CD8-positive, alpha-beta T cell (primary cell): ENCODE measurements at places on chromosomes 3 and 15. TPM values are rescaled to one million over a fixed set of nuclear protein-coding genes. Genes with fewer than 3 reads are reported as not detected.

Gene BCHE
- total RNA-seq = not detected

- no peak for DNase-seq
Observed at GRCh38 chr3:46900007-46900292, 22.4 kb downstream of the PTH1R start.

DNA sequence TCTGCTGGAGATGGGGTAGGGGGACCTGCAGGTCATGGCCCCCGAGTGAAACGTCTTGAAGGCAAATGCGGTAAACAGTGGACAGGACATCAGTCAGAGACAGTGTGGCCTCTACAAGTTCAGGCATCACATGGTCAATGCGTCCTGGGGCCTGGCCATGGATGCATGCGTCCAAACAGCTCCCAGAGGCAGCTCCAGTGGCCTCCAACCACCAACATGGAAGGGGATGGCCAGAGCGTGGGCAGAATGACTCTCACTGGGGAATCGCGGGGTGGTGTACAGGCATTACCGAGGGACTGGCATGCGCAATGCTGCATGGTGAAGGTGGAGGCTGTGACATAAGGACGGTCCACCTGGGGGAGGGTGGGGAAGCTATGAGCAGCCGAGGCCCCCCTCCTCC is 35.6 kb upstream of the IQSEC1 start:
- no peak for DNase-seq

DNA sequence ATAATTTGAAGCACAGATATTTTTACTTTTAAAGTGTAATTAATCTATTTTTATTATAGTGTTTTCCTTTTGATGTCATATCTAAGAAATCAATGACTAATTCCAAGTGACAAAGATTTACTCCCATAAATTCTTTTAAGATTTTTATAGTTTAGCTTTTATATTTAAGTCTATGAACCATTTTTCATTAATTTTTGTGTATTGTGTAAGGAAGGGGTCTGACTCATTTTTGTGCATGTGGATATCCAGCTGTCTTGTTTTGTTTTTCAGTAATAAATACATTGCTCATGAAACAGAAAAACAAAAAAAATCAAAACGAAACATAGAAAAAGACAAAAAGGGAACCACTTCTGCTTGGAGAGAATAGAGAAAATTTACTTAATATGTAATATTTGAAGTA is 145.1 kb downstream of the EPHA6 start:
- no peak for DNase-seq

DNA sequence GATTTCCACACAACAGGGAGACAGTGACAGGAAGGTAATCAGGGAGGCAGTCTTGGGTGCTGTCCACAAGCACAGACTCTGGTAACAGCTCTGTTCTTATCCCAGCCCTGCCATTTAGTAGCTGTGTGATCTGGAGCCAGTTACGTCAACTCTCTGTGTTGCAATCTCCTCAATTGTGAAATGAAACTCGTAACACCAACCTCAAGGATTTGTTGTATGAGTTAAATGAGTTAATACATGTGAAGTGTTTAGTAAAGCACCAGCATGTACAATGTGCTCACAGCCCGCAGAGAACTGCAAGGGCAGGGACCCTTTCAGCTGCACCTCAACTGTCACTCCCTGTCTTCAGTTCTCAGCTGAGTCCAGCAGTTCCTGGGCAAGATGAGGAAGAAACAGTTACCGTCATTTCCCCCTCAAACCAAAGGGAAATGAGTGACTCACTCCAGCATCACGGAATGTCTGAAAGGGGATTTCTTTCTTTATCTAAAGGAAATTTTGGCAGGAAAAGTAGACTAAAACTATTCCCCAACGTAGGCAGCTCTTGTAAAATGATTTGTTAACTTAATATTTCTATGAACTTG is 39.9 kb upstream of the MB21D2 start:
- no peak for DNase-seq

DNA sequence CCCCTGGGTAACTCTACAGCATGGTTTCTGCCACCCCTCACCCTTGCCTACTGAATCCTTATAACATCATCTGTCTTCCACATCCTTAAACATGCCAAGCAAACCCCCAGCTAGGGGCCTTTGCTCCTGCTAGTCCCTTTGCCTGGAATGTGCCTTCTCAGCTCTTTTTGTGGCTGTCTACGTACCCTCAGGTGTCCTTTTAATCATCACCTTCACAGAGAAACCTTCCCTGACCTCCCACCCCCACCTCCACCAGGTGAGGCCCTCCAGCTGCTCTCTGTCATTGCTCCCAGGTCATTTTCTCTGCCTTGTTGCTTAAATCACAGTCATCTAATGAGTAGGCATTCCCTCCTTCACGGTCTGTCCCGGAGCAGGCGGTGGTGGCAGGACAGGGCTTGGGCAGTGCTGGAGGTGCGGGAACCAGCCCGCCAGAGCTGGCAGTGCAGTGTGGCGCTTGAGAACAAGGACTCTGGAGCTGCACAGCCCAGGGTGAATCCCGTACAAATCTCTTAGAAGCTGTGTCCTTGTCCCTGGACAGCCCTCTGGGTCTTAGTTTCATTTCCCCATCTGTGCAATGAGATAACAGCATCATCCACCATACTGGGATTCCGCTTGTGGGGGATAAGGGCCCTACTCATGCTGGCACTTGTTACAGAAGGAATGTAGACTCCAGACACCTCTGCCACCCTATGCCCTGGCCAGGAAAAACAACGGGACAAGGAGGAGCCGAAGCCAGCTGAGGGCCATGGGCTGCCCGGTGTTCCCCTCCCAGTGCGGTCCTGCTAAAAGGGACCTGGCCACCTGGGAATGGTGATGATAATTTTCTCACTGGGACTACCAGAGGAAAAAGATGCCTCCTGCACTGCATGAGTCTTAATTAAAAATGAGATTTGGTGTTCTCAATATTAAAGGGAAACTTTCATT is 52.1 kb upstream of the IQSEC1 start:
- DNase-seq = no peak

DNA sequence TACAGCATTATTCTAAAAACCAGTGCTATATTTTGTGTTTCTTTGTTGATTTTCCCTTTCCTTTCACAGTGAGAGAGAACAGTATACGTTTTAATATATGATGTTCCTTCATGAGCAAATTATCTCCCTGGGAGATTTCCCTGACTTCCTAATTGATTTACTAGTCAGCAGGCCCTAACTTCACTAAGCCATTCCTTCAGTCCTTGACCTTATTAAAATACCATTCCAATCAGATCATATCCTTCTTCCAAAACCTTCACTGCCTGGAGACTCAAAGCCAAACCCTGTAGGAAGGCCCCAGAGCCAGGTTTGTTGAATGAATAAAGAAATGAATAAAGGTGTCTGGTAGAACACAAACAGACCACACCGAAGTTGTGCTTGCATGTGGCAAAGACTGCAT is 43.8 kb upstream of the ARHGEF3 start:
- DNase-seq = no peak

DNA sequence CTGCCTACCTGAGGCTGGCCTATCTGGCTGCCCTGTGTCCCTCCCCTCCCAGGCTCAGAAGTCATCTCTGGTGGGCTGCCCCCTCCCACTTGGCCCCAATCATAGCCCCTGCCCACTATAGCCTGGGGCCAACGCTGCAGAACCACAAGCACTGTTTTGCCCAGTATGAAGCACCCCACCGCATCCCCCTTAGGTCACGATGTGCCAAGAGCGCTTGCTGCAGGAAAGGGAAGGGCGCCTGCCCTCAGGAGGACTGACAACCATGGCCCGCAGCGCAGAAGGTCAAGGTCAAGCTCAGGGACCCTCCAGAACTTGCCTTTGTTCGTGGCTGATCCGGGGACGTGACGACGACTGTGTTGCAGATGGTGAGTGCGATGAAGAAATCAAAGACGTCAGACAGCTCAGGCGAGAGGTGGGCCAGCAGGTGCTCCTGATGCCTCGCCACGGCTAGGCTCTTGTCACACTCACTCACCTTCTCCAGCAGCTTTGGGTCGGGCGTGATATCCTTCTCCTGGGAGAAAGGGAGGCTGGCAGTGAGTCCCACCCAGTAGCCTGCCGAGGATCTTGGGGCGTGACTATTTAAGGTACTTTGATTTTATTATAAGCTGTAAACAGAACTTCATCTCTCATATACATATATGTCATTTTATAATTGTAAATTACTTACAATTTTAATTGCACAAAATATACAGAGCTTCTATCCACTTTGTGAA is 146.6 kb downstream of the ATP10A start:
- DNase-seq = no peak

DNA sequence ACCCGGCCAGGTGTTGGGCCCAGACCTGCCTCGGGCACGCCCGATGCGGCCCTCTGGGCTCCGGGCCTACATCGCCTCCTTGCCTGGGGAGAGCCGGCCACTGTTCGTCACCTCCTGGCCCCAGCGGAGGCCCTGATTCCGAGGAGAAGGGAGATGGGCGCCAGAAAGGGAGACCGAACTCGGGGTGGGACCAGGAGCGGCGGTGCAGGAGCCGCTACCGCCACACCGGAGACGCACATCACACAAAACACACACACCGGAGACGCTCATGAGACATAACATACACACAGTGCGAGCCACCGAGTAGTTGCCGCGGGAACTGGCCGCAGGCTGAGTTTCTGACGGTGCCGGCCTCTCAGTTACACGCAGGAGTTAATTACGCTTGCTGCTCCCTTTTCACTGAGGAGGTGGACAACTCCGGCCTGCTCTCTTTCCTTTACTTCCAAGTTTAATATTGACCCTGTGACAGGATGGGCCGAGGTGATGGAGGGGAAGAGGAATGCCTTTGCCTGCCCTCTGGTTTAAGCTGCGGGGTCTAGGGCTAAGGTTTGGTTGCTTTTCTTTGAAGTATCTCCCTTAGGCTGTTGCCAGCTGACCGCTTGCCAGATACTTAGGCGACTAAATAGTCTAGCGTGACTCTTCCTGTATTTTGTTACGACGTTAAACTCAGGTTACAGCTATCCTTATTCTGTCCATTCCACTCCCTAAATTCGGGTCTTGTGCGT is 570 bp downstream of the PCNP start:
- DNase-seq = peak; percentile 55

- DNase-seq = no peak
Observed at GRCh38 chr3:101809178-101810021, 30.4 kb downstream of the NXPE3 start.

DNA sequence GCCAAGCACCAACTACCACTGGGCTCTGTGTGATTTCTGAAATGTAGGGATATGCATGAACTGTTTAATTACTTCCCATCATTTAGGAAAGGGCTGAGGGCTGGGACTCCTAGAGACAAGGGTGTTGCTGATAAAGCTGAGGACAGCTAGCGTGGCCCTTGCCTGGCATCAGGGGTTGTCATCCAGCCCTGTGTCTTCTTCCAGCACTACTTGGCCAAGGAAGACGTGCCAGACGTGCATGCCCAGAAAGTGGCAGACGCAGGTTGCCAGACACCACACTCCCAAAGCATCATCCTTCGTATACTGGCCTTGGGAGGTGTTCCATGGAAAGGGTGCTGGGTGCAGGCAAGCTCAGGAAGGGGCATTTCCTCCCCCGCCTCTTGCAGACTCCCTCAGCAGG is 64.8 kb downstream of the LRIG1 start:
- no peak for DNase-seq

Gene ZPLD1
- not detected for total RNA-seq

- DNase-seq = no peak
Observed at GRCh38 chr3:75012791-75013331, 398.4 kb upstream of the CNTN3 start.

Gene IMPG2
- total RNA-seq = 0.27 TPM

Gene LXN
- 1.1 TPM for total RNA-seq

DNA sequence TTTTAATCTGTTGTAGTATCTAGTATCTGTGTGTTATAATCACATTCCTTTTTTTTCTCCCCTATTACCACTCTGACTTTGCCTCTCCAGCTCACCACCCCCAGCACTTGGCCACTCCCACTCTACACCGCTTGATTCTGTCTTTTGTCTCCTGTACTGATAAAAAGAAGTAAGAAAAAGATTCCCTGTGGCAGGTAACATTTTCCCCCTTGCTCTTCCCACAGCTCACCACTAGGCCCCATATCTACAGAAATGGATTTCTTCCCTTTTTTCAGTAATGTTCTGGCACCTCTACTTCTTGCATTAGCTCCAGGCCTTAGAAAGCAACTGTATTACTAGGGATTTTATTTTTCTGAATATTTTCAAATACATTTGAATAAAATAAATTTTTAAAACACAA is 25.6 kb downstream of the KCNH8 start:
- DNase-seq = no peak

Gene RBP2
- total RNA-seq = not detected

Gene NECTIN3
- total RNA-seq = 7.6 TPM

GRCh38 chr3:20047976-20048883 is 8.0 kb downstream of the KAT2B start:
- DNase-seq = no peak
